Urinary bladder (tissue), 4 donors: ENCODE measurements at places on chromosomes 6 and 20. TPM values are rescaled to one million over a fixed set of nuclear protein-coding genes. Genes with fewer than 3 reads are reported as not detected.

Gene CRISP2
- not detected for polyA plus RNA-seq

Gene SIRPD
- polyA plus RNA-seq, result 0.53 TPM

Gene PRIM2
- polyA plus RNA-seq, result 6.9 TPM

Gene PRR18
- polyA plus RNA-seq, result not detected

Gene ADGRG6
- polyA plus RNA-seq, result 6.6 TPM
